ENCODE measurements at places on chromosomes 12 and 14. TPM values are rescaled to one million over a fixed set of nuclear protein-coding genes. Genes with fewer than 3 reads are reported as not detected.

- DNase-seq, result no peak
Observed at GRCh38 chr14:73266317-73266716, 29.0 kb downstream of the PAPLN start.

- no peak for DNase-seq
Observed at GRCh38 chr14:65476273-65476941, 63.9 kb downstream of the FUT8 start.

DNA sequence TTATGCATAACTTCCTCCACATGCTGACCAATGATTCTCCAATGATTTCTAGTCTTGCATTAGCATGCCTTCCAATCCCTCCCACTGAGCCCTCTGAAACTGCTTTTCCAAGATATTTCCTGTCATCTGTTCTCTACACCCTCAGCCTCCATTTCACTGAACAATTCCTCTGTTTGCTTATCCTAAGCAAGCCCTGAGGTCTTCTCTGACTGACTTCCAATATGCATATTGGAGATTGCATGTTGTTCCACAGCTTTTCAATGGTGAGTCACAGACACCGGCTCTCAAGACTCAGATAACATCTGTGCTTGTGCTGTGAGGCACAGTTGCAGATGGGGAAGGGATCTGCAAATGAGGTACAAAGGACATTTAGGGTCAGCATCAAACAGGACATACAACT lies 141.0 kb downstream of the SLC16A7 start:
- DNase-seq, result no peak

- no peak for DNase-seq
Observed at GRCh38 chr12:4579305-4580102, 17.5 kb downstream of the DYRK4 start.

DNA sequence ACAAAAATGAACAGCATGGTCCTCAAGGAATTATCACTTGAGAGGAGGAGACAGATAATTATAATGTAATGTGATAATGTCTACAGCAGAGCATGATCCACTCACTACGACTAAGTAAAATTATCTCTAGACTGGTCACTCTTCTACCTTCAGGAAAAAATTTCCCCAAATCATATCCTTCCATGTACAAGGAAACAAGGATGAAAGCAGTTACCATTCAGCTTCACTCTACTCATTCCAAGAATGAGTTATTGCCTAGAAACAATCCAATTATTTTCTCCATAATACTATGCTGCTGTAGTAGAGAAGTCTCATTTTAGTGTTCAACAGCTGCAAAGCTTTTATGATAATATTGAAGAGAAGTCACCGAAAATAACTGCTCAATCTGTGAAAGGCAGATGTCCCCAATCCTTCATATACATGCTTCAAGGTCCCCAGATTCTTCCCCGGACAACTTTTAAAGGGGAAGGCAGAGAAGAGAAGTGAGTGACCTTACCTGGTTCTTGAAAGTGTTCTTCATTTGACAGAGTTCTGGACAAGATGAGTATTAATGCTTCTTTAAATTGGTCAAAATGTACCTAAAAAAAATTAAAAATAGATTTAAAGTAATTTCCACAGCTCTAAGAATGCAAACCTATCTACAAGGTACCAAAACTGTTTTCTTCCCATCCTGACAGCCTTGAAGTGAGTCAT lies 24.6 kb downstream of the NIN start:
- no peak for DNase-seq

GRCh38 chr12:42957136-42957535 lies 367.6 kb upstream of the PRICKLE1 start:
- no peak for DNase-seq

DNA sequence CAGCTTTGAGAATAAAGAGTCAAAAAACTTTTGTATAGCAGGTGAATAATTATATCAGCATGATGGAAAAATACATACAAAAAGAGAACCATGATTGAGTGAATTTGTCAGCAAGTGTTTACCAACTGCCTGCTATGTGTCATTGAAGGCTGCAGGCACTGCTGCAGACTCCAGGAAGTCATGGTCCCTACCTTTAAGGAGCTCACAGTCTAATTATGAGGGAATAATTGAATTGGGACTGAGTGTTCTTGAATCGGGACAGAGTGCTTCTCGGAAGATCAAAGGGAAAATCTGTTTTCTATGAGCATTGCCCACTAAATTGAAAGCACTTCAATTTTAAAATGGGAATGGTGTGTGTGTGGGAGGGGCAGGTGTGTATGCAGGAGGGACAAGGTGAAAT lies 9.5 kb downstream of the OR10AD1 start:
- no peak for DNase-seq

The KRT85 gene
- total RNA-seq, result not detected

The PIK3C2G gene
- not detected for total RNA-seq
